GM04504 (cell line): ENCODE measurements at places on chromosomes 1 and 21.

DNA sequence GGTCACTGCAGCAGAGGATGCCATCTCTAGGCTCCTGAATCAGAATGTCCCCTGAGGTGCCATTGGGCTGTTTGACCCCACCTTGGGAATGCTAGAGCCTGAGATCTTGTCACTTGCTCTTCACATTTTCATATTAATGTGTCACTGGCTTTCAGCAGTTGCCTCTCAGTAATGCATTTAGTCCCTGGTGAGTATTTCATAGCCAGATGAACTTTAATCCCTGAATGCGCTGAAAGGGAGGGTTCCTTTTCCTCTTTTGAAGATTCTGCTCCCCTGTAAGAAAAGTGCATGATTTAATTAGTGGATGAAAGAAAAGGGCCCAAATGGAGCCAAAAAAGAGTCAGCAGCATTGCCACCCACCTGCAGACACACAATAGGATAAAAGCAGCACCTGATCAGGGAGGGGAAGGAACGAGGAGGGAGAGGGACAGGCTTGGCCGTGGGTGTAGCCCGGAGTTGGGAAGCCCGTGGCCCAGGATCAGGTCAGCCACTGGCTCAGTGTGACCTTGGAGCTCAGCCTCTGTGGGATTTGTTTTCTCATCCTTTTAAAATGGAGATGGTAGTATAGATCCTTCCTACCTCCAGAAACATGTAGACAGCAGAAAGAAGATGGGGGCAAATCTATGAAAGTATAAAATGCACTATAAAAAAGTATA is 31.1 kb downstream of the ROR1 start:
- DNase-seq, result no peak

GRCh38 chr1:30478799-30479563 is 244.4 kb downstream of the MATN1 start:
- no peak for DNase-seq

GRCh38 chr1:22110016-22110415 is 32.9 kb downstream of the WNT4 start:
- no peak for DNase-seq

- no peak for DNase-seq
Measured at GRCh38 chr1:203491664-203492063, 2.3 kb upstream of the OPTC start.

- no peak for DNase-seq
Measured at GRCh38 chr21:33124889-33125288, 54.9 kb downstream of the OLIG1 start.

DNA sequence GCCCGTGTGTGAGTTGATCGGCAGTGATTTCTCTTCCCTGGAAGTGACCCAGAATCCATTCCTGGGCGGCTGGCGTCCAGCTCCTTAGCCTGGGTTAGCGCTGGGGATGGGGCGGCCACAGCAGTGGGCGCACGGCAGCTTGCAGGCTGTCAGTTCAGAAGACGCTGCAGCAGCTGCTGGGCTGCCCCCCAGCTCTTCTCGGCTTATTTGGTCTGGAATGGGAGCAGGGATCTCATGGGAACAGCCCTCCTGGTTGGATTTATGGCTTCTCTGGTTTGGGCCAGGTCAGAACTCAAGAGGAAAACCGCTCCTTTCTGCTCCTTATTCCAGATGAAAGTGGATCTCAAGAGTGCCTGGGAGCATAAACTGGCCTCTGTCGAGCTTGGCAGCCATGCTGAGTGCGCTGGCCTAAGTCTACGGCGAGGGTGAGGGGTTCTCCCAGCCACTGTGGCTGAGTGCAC is 148.2 kb downstream of the PRDM16 start:
- no peak for DNase-seq

GRCh38 chr1:70024272-70024671 is 181.1 kb downstream of the LRRC40 start:
- DNase-seq, result no peak

DNA sequence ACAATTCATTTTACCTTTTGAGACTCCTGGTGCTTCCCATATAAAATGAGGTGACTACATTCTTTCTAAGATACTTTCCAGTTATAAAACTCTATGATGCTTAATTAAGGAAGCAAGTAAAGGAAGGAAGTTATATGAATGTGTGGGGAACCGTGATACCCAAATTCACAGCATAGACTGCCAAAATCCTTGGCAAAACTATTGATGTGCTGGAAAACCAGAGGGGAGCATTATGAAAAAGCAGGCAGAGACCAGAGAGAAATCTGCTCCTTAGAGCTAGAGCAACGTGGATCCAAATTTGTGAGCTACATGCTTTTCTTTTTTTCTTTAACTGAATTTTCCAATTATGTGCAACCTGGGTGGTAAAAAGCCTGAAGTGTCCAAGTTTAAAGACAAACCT is 201.4 kb upstream of the USP25 start:
- no peak for DNase-seq

GRCh38 chr1:13967707-13968106 is 267.7 kb downstream of the PRDM2 start:
- no peak for DNase-seq

DNA sequence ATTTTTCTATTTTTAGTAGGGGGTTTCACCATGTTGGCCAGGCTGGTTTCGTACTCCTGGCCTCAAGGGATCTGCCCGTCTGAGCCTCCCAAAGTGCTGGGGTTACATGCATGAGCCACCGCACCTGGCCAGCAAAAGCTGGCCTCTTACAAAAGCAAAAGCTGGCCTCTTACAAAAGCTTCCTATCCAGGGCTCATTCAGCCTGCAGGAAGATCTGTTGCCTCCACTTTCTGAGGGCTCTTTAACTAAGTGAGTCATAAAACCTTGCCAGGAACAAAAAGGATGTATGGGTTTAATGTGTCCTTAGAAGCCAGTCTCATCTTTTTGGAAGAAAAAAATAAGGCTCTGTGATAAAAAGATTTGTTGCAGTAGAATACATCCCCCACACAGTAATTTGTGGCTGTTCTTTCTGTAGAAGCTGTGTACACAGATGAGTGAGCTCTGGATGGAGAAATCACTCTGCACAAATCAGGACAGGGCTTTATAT is 15.0 kb downstream of the HTR1D start:
- DNase-seq, result no peak
